Forelimb muscle (tissue), 1 donor: ENCODE measurements at places on chromosomes 6 and 20.
A peak's percentile ranks its signal among the peaks of the same experiment; 100 is the strongest.

DNA sequence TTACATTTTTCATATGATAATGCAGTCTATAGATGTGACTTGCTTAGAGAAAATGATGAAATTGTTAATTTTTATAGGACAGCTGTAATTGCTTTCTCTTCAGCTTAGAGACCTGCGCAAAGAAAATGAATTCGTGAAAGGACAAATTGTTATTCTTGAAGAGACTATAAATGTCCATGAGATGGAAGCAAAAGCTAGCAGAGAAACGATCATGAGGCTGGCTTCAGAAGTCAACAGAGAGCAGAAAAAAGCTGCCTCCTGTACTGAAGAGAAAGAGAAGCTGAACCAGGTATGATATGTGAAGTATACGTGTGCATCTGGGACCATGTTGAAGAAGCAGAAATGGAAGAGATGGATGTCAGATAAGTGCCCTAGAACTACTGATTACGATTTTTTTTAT is 54.4 kb downstream of the CCDC170 start:
- DNase-seq = no peak

DNA sequence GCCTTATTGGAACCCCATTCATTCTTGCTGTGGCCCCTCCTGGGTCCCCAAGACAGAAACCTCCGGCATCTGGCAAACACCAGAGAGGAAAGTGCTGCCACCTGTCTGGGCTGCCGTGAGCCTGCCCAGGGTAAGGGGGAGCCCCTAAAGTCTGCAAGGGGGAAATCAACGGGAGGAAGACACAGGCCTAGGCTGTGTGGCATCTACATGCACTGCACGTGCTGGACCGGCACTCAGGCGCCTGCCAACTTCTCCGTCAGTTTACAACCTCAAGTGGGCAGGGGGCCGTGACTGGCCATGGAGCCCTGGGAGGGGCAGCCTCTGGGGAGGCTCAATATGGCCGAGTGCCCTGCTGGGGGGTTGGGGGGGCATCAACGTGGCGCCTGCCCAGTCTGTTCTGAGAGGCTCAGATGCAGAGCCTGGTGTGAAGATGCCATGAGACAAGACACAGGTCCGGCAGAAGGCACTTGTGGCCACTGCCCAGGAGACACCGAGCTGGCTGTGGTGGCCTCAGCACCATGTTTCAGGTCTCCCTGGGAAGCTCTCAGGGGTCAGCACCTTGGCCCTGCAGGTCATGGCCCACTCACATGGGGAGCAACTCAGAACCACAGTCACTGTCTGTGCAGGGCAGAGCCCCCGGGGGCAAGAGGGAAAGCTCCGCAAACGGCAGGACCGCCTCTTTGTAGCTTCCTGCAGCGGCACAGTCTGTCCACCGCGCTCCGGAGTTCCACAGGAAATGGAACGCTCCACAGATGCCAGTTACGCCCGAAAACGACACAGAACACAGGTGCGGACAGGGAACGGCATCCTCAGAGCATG is 8.4 kb downstream of the UCKL1 start:
- no peak for DNase-seq

GRCh38 chr20:38167851-38168760 is 3.0 kb upstream of the TGM2 start:
- no peak for DNase-seq

DNA sequence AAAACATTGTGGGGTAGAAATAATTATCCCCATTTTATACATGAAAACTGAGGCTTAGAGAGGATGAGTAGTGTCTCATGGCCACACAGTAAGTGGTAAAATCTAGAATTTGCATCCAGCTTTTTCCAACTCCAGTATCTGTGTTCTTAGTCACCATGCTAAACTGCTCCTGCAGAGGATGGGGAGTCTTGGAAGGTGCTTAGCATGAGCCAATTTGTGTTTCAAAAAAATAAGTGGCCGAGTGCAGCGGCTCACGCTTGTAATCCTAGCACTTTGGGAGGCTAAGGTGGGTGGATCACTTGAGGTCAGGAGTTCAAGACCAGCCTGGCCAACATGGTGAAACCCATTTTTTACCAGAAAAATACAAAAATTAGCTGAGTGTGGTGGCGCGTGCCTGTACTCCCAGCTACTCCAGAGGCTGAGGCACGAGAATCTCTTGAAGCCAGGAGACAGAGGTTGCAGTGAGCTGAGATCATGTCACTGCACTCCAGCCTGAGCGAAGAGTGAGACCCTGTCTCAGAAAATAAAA is 2.4 kb downstream of the C6orf89 start:
- no peak for DNase-seq

- no peak for DNase-seq
Observed at GRCh38 chr20:15214051-15214450, 876.6 kb upstream of the FLRT3 start.

- no peak for DNase-seq
Observed at GRCh38 chr6:99189823-99190721, 159.4 kb downstream of the FAXC start.

GRCh38 chr6:85126485-85127167 is 323.3 kb upstream of the NT5E start:
- DNase-seq = no peak

DNA sequence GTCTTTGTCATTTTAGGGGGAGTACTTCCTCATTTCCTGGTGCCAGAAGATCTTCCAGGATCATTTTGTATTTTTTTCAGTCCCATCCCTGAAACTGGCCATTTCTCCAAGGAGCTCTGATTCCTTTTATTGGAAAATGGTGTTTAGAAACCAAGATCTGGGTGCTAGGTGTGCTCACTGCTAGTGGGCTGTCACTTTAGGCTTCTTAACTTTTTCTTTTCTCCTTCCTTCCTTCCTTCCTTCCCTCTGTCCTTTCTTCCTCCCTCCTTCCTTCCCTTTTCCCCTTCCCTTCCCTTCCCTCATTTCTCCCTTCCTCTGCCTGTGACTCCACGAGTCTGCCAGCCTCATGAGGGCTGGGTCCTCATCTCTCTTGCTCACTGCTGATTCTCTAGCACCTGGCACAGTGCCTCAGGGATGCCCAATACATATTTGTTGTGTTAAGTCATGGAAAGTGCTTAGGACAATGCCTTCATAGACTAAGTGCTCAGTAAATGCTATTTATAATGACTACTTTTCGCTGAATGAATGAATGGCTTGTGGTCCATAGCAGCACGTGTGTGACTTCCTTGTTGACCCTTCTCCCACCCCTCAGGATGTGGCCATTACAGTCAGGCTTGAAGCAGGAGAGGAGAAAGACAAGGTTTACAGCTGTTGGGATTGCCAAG is 36.9 kb downstream of the APCDD1L start:
- DNase-seq = no peak

DNA sequence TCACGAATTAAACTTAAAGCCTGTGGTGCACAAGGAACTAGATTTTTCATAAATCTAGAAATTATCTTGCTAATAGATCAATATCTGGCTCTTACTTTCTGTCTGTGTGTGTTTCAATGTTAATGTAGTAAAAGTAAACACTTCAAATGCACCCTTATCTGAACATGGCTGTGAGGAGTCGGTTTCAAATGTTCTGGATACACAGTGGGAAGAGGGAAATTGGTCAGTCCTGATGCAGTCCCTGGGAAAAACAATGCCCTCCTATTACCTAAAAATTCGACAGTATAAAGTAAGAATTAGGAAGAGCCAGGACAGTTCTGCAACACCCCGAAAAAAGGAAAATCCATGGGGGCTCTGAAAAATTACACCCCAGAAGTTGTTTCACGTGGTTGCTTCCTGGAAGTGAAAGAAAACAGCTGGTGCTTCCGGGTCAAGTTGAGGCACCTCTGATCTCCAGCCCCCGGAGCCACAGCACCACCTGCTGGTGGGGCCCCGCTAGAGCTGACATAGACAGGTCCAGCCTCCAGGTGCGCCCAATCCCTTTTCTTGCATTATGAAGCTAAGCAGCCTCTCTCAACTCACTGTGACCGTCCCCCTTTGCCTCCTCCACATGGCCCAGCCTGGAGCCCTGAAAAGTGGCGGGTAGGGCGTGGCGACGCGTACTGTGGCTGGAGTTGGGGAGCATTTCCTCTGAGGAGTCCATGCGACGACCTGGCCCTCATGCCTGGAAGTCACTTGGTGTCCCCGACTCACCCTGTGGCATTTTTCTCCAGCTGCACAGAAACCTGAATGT is 8.3 kb downstream of the SEMG2 start:
- DNase-seq = no peak

DNA sequence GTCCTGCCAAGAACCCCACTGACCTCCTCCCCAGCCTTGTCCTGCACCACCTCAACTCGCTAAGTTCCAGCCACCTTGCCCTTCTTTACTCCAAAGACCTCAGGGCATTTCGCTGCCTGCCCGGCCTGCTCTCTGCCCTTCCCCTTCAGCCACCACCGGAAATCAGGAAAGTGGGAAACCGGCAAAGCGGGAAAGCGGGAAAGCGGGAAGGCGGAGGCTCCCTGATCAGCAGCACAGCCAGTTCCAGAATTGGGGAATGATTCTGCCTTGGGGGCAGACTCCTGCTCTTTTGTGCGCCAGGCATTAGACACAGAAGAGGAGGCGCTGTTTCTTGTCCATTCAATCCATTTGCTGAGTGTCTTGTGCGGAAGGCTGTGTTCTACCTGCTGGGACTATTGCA is 111.3 kb downstream of the ZDHHC14 start:
- no peak for DNase-seq

GRCh38 chr6:17721671-17722070 is 14.9 kb upstream of the NUP153 start:
- DNase-seq = no peak

DNA sequence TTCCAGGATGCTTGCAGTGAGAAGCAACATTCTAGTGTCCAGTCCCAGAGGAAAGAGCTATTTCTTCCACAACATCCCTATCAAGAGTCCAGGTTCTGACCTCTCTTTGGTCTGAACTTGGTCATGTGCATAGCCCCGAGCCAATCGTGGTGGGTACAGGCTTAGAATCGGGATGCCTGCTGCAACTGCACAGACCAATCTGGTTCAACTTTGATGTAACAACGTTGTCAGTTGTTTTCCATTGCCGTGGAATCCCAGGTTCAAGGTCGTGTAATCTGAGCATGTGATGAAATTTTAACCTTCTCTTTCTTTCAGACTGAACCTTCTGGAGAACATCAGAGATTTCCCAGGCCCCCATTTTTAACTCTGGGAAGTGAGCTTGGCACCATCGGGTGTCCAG is 130.5 kb downstream of the ANKRD60 start:
- no peak for DNase-seq

DNA sequence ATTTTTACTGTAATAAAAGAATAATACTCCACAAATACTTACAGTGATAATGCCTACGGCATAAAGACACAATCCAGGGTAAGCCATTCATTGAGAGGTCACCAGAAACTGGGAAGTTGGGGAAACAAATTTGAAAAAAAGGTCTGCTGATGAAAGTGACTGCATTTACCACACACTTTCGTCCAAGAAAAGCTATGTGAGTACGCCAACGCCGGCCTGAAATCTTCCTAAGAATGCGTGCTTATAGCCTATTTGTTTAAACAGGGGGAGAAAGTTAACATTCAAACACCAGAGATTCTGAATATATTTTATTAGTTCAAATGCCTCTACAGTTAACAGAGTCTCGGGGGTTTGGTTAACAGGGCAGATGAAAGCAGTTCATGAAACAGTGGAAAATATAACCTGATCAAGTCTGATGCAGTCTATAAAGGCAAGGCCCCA is 657 bp upstream of the LTV1 start:
- peak; percentile 73 for DNase-seq

GRCh38 chr6:158646023-158646910 is 1.7 kb upstream of the DYNLT1 start:
- DNase-seq = no peak

DNA sequence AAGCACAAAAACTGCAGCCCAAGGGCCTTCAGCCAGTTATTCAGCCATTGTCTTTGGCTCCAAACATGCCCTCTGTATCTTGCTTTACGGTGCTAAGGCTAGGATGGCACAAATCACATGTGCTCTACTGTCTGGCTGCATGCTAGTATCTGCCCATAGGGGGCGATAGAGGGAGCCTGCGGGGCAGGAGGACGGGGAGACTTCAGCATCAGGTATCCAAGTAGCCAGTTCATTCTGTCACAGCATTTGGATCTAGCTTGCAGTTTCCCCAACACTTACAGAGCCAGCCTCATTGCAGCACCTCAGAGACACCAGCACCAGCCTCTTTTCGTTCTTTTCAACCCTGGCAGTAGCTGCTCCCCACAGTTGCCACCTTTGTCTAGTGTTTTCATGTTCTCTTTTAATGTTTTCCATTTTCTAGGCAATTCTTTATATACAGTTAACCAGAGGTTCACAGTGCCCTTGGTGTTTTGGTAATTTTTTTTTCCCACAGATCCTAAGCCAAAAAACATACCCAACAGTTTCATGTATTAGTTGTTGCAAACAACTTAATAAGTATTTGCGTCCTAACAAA is 705.9 kb downstream of the PTPRT start:
- no peak for DNase-seq

GRCh38 chr6:56888687-56889086 is 66.2 kb upstream of the BEND6 start:
- DNase-seq = no peak

- no peak for DNase-seq
Observed at GRCh38 chr20:4779616-4780015, 57.9 kb downstream of the PRND start.

DNA sequence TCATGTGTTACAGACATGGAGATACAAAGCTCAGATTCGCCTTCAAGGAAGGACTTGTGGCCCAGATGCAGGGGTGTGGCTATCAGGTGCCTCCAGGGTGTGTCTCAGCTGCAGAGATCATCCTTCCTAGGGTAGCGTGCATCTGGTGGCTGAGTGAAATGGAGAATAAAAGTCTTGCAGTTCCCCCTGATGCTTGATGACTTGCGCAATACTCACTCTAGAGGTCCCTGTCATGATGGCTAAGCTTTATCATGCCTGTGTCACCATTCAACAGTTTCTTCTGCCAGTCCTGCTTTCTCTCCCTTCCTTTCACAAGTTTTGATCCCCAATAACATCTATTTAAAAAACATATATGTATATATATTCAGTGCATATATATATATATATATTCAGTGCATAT is 228.1 kb downstream of the PAX1 start:
- no peak for DNase-seq

GRCh38 chr20:63356511-63356910 is 4.6 kb downstream of the CHRNA4 start:
- no peak for DNase-seq

- DNase-seq = no peak
Observed at GRCh38 chr6:56491606-56492328, 150.9 kb downstream of the DST start.

- DNase-seq = no peak
Observed at GRCh38 chr6:6521961-6522482, 66.5 kb upstream of the LY86 start.

DNA sequence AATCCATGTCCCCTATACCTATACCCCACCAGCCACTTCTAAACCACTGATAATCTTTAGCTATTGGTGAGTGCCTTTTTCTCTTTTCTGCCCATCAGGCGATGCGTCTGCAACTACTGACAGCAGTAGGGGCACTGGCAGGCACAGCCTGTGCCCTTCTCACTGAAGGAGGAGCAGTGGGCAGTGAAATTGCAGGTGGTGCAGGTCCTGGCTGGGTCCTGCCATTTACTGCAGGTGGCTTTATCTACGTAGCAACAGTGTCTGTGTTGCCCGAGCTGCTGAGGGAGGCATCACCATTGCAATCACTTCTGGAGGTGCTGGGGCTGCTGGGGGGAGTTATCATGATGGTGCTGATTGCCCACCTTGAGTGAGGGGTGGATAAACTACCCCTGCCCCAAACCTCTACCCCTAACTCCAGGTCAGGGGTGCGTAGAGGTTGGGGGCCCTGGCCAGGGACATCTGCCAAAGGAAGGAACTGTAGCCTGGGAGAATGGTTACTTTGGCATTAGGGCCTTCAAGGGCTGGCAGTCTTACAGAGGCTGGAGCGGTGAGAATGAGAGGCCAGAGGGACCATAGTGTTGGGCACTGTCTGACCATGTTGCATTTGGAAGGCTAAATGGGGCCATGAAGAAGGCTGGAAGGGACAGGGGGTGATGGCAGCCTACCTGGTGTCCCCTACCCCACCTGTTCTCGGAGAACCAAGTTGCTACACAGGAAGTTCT is 851 bp upstream of the HSD17B8 start:
- no peak for DNase-seq
